Subcutaneous preadipocyte (primary cell): ENCODE measurements at places on chromosomes 16 and 17. TPM values are rescaled to one million over a fixed set of nuclear protein-coding genes. Genes with fewer than 3 reads are reported as not detected.

TBC1D3I gene
- under 0.01 TPM in 1 of 2 replicates, not detected in the other for total RNA-seq

GAS2L2 gene
- not detected in 2 replicates for total RNA-seq

STX1B gene
- 0.98 and 1.1 TPM in 2 replicates for total RNA-seq

SLC6A2 gene
- not detected in 2 replicates for total RNA-seq

CCL2 gene
- total RNA-seq, result 6.1 and 30.5 TPM in 2 replicates

RSAD1 gene
- total RNA-seq, result 25.0 and 34.2 TPM in 2 replicates

KRTAP4-9 gene
- total RNA-seq, result not detected in 2 replicates

TAF1C gene
- 23.1 and 27.6 TPM in 2 replicates for total RNA-seq

TRPV3 gene
- total RNA-seq, result 1.1 and 1.4 TPM in 2 replicates
